Effector memory CD4-positive, alpha-beta T cell (primary cell): ENCODE measurements at places on chromosomes 6 and 20.

DNA sequence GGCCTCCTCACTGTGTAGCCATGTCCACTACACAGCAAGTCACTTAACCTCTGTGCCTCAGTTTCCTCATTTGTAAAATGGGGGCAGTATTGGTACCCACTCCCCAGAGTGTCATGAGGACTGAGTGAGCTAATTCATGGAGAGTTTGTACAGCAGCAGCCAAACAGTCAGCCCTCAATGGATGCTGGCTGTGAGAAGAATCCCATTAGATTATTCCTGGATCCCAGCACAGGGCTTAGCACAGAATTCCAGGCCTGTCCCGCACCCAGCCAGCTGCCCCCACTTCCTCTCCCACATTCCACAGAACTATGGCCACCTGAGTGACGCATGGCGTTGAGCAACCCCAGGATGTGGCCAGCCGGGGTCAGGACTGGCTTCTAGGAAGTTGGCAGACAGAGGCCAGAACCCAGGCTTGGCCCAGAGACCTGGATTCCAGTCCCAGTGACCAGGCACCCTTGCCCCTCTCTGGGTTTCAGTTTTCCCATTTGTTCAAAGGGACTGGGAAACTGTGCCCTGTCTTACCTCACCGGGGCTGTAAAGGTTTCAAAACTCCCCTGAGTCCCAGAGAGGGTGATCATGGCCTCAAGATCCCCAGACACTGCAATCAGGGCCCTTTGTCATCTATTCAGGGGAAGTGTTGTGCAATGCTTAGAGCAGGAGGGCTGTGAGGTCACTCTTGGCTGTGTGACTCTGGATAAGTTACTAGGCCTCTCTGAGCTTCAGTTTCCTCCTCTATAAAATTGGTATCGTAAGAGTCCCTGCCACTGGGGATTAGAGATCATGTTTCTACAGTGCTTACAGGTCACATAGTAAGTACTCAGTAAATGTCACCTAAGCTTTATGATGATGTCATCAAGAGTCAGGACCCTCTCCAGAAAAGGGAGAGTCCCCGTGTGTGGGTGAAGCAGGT is 3.0 kb upstream of the TGM2 start:
- H3K27me3 ChIP-seq: no peaks in the 10 kb centered on the region
- no peak for DNase-seq
- no peaks in the 10 kb centered on the region for H3K36me3 ChIP-seq

- H3K27ac ChIP-seq: no peak overlapping the region
- H3K36me3 ChIP-seq: no peaks in the 10 kb centered on the region
- no peak for DNase-seq
- H3K4me1 ChIP-seq: peaks cover 24% of the 10 kb centered on the region
Measured at GRCh38 chr6:29967379-29968010, 25.2 kb downstream of the HLA-A start.

GRCh38 chr20:48556956-48557355 is 270.8 kb downstream of the PREX1 start:
- no peaks in the 10 kb centered on the region for H3K27me3 ChIP-seq
- no peak overlapping the region for H3K4me3 ChIP-seq
- no peaks in the 10 kb centered on the region for H3K36me3 ChIP-seq
- H3K4me1 ChIP-seq: no peaks in the 10 kb centered on the region
- DNase-seq: no peak

- H3K36me3 ChIP-seq: peaks cover 41% of the 10 kb centered on the region
- H3K4me3 ChIP-seq: no peak overlapping the region
- no peak for DNase-seq
Measured at GRCh38 chr6:152232501-152233151, 404.5 kb downstream of the SYNE1 start.

GRCh38 chr20:12882832-12883506 is 125.8 kb upstream of the SPTLC3 start:
- DNase-seq: no peak
- no peaks in the 10 kb centered on the region for H3K36me3 ChIP-seq
- H3K27ac ChIP-seq: no peak overlapping the region
- H3K4me1 ChIP-seq: no peaks in the 10 kb centered on the region
- H3K27me3 ChIP-seq: no peaks in the 10 kb centered on the region

- no peak overlapping the region for H3K4me3 ChIP-seq
- H3K4me1 ChIP-seq: no peaks in the 10 kb centered on the region
- no peaks in the 10 kb centered on the region for H3K36me3 ChIP-seq
- H3K27me3 ChIP-seq: no peaks in the 10 kb centered on the region
- no peak overlapping the region for H3K27ac ChIP-seq
Measured at GRCh38 chr6:138037009-138037504, 70.2 kb downstream of the PERP start.

- no peaks in the 10 kb centered on the region for H3K27me3 ChIP-seq
- no peaks in the 10 kb centered on the region for H3K36me3 ChIP-seq
- no peak for DNase-seq
Measured at GRCh38 chr6:158847012-158847529, 27.9 kb upstream of the EZR start.

DNA sequence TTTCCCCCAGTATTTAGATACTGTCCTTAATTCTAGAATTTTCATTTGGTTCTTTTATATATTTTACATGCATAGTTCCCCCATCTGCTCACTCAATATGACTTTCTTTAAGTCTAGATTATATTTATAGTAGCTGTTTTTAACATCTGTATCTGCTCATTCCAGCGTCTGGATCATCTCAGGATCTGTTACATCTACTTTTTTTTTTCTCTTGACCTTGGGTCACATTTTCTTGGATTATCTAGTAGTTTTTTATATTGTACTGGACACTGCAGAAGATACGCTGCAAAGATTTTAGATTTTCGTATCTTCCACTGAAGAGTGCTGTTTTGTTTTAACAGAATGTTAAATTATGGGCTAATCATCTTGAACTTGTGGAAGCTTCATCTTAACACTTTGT is 20.7 kb downstream of the RAB22A start:
- DNase-seq: no peak
- H3K36me3 ChIP-seq: peaks cover 15% of the 10 kb centered on the region
- no peak overlapping the region for H3K27ac ChIP-seq
- H3K27me3 ChIP-seq: no peaks in the 10 kb centered on the region
- no peak overlapping the region for H3K4me3 ChIP-seq
- no peaks in the 10 kb centered on the region for H3K4me1 ChIP-seq

GRCh38 chr6:137093183-137094069 is 48.7 kb upstream of the IL20RA start:
- H3K4me3 ChIP-seq: no peak overlapping the region
- no peaks in the 10 kb centered on the region for H3K27me3 ChIP-seq
- peaks cover 4% of the 10 kb centered on the region for H3K4me1 ChIP-seq
- DNase-seq: no peak

- no peaks in the 10 kb centered on the region for H3K27me3 ChIP-seq
- H3K27ac ChIP-seq: no peak overlapping the region
- H3K4me3 ChIP-seq: no peak overlapping the region
- no peak for DNase-seq
- H3K36me3 ChIP-seq: no peaks in the 10 kb centered on the region
Measured at GRCh38 chr20:58808271-58809046, 42.2 kb downstream of the GNAS-AS1 start.

DNA sequence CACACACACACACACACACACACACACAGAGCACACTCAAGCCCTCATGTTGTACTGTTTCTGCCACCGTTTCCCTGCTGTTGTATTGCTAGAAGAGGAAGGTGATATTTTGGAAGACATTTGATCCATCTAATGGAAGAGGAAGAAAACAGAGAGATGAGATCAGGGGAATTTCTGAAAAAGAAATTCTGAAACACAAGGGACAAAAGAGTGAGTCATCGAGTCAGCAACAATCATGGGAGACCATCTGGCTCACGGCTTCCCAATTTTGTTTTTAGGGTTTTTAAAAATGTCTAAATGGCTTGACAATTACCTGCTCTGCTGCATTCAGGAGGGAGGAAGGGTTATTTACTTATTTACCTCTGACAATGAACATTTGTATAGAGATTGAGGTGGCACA is 22.0 kb downstream of the SOX4 start:
- H3K4me1 ChIP-seq: no peaks in the 10 kb centered on the region
- H3K36me3 ChIP-seq: no peaks in the 10 kb centered on the region
- H3K27me3 ChIP-seq: no peaks in the 10 kb centered on the region
- no peak overlapping the region for H3K27ac ChIP-seq
- H3K4me3 ChIP-seq: no peak overlapping the region

DNA sequence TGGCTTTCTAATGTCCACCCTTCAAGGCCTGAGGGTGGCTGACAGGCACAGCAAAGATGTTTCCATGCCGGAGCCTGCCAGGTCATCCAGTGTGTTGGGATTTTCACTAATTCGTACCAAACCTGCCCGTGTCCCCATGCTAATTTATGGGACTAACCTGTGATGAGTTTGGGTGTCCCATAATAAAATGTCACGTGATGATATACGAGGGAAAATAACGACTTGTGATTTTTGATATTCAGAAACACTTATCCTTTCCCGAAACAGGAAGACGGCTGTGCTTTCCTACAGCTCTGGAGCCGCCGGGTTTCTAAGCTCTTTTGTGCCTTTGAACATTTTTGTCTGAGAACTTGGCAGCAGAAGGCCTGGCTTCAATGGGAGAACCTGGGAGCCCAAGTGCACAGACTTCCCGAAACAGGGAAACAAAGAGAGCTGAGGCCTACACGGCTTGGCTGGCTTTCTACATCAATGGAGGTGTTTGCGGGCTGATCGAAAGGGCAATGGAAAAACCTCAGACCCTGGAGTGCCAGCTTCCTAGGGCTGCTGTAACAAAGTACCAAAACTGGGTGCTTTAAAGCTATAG is 171.9 kb upstream of the JARID2 start:
- no peak overlapping the region for H3K4me3 ChIP-seq
- H3K36me3 ChIP-seq: no peaks in the 10 kb centered on the region
- DNase-seq: no peak
- no peaks in the 10 kb centered on the region for H3K4me1 ChIP-seq
- H3K27me3 ChIP-seq: no peaks in the 10 kb centered on the region

DNA sequence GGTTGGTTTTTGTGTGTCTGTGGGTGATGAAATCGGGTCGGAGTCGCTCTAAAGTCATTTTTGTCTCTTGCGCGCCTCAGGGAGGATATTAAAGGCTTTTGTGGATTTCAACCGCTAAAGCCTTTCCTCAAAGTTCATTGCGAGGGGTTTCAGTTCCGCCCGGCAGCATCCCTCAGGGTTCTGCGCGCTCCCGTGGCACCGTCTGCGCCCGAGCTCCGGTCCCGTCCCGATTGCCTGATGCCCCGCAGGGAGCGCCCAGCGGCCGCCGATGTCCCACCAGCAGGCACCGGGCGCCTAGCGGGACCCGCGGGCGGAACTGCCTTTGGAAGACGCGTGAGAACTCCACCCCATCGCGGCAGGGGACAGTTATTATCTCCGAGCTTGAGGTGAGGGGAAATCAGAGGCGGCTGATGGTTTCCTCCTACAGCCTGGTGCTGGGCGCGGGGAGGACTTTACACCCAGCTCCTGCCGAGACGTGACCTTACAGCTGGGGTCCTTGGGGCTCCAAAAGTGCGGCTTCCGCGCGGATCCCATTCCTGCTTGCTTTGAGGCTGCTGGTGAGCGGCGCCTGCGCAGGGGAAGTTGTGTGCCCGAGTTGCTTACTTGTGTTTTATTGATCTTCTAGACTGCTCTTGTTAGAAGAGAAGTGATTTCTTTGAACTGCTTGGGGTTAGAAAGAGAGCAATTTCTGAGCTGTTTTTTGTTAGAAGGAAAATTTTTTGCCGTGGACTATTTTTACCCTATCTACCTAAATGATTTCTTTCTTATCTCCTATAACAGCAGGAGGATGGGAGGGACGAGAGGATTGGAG is 27.1 kb downstream of the ULBP1 start:
- peak overlapping the region; percentile 55 for H3K4me3 ChIP-seq
- peaks cover 22% of the 10 kb centered on the region for H3K4me1 ChIP-seq
- peaks cover 73% of the 10 kb centered on the region for H3K27me3 ChIP-seq
- no peaks in the 10 kb centered on the region for H3K36me3 ChIP-seq
- DNase-seq: no peak

- H3K27ac ChIP-seq: no peak overlapping the region
- no peaks in the 10 kb centered on the region for H3K36me3 ChIP-seq
Measured at GRCh38 chr6:168183613-168183970, 104.6 kb upstream of the FRMD1 start.

DNA sequence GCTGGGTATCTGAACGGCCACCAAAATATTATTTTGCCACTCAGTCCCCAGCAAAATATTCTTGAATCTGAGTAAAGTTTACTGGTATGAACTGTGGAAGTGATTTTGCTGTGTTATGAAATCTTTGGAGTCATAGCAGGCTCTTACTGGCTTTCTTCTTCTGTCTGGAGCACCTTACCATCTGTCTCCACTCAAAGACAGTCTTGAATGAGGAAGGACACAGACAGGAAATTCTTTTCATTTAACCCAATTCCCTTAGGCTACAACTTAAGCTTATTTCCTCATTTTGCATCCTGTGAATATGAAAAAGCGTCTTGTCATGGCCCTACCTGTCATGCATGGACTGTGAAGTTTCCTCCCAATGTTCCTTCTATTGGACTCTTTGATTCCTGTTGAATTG is 24.7 kb downstream of the FNDC1 start:
- H3K27me3 ChIP-seq: no peaks in the 10 kb centered on the region
- H3K27ac ChIP-seq: no peak overlapping the region
- DNase-seq: no peak
- H3K36me3 ChIP-seq: no peaks in the 10 kb centered on the region
- H3K4me3 ChIP-seq: no peak overlapping the region

DNA sequence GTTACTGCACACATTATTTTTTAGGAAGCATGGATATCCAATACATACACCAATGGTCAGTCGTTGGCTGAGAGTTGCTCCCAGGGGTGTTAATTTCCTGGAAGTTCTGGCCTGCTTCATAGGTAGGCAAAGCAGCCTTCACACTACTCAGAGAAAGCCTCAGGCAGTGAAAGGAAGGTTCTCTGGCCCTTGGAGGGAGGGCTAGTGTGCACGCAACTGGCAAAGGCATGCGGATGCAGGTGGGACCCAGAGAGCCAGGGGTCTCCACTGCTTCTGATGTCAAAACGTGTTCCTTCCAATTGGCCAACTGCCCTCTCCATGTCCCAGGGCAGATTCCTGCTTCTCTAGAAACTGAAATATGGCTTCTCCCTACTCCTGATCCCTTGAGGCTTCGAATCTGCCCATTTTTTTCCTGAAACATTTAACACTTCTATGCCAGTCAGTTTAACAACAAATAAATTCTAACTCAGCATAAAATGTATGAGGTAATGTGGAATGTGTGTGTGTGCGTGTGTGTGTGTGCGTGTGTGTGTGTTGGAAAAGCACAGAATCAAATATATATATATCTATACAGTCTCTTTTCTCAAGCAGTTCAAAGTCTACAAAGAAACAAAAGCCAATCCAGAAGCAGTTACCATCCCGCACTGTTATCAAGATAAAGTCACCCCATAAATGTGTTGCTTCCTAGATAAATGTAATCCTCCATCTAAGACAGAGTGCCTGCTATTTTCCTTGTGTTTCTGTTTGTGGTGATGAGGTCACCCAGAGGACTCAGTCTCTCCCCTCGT is 94.0 kb upstream of the HIVEP1 start:
- no peaks in the 10 kb centered on the region for H3K27me3 ChIP-seq
- H3K27ac ChIP-seq: no peak overlapping the region
- DNase-seq: no peak
- H3K4me1 ChIP-seq: no peaks in the 10 kb centered on the region
- H3K36me3 ChIP-seq: no peaks in the 10 kb centered on the region

DNA sequence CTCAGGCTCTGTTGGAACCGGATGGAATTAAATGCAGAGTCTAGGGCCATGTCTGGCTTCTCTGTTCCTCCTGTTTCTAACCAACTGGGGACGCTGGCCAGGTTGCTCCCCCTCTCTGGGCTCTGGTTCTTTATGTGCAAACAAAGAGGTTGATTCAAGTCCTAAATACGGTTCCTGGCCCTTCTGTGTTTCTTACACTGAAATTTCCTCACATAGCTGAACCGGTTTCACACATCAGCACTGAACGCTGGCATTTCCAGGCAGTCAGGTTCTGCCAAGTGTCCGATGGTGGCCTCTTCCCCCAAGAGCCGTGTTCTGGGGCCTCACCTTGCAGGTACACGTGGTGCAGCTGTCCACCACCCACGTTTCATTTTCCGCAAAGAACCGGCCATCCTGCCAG is 13.5 kb downstream of the THBS2 start:
- DNase-seq: no peak
- no peaks in the 10 kb centered on the region for H3K27me3 ChIP-seq
- H3K4me1 ChIP-seq: no peaks in the 10 kb centered on the region
- H3K27ac ChIP-seq: no peak overlapping the region
- no peak overlapping the region for H3K4me3 ChIP-seq
- no peaks in the 10 kb centered on the region for H3K36me3 ChIP-seq
